ENCODE measurements at places on chromosomes 7 and 10.

DNA sequence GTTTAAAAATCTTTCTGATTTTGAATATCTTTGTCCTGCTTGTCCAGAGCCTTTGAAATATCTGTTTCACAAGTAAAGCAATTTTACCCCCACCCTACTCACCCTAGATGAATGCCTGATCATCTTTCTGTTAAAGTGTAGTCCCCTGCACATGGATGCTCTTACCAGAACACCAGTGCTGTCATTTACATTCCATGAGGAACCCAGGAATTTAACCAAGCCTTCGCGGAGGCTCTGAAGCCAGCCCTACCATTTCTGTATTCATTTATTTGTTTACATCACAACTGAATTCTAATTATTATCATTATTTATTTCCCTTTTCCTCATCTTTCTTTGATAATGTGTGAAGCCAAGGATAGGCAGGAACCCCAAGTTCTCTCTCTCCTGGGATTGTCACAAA lies 167.8 kb upstream of the MYO3A start:
- no peak for DNase-seq

GRCh38 chr7:26356229-26356628 lies 64.6 kb downstream of the SNX10 start:
- DNase-seq, result no peak

GRCh38 chr10:80737209-80737608 lies 199.5 kb downstream of the SH2D4B start:
- DNase-seq, result no peak

- no peak for DNase-seq
Observed at GRCh38 chr7:67597161-67597560, 600.5 kb downstream of the TYW1 start.

- DNase-seq, result peak; percentile 72
Observed at GRCh38 chr7:69814421-69814962, 216.2 kb downstream of the AUTS2 start.

DNA sequence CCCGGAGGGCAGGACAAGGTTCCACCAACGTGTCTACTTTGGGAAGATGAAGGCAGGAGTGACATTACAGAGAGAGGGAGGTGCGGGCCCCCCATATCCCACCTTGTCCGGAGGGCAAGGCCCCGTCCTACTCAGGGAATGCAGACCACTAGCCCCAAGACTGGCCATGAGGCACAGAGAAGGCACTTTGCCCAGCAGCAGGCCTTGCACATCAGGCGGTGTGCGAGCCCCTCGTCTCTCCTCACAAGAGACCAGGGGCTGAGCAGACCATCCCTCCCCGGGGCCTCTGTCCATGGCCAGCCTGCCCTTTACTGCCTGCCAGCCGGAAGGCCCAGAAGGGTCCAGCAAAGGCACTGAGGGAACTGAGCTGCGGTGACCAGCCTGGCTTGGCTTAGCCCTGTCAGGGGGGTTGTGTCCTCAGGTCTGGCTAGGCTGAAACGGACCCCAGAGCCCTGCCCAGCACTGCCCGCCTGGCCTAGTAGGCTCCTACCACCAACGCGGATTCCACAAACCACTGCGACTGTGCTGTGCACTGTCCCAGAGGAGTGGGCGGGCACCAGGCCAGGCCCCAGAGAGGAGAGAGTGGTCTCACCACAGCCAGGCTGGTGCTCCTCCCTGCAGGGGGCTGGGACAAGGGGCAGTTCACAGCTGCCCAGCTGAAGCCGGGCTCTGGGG lies 16.7 kb downstream of the CAMK2B start:
- DNase-seq, result no peak

DNA sequence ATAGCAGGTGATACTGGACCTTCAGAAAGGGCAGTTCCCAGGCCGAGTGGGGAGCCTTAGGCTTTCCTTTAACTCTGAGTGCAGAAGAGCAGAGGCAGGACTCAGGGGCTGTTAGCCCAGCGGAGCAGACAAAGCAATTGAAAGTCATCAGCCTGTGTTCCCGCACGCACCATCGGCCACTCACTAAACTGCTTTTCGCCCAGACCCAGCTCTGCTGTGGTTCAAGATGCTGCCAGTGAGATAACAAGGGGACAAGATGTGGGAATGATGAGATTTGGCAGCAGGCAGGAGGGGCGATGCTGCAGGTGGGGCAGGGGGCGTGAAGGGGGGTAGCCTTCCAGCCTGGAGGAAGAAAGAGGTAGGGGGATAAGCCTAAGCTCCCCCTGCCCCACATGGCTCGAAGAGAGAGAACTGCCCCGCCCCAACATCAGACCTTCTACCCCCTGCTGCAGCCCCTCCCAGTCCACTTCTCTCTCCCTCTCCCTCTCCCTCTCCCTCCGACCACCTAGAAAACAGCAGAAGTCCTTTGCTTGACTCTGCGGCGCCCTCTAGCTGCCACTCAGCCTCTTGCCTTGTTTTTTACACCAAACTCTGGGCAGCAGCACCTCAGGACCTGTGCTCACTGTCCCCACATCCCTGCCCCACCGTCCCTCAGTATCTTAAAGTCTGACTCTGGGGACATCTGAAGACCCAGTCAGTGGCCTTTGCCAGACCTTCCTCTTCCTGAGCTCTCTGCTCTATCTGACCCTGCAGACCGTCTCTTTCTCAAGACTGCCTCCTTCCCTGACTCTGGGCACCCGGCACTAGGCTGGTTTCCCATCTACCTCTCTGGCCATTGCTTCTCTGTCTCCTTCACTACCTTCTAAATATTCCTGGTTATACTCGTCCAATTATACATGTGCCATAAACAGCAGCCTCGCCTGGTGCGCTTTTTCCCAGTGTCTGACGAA lies 110.5 kb downstream of the C10orf105 start:
- peak; percentile 59 for DNase-seq

- no peak for DNase-seq
Observed at GRCh38 chr10:126153711-126154628, 234.3 kb downstream of the ADAM12 start.

DNA sequence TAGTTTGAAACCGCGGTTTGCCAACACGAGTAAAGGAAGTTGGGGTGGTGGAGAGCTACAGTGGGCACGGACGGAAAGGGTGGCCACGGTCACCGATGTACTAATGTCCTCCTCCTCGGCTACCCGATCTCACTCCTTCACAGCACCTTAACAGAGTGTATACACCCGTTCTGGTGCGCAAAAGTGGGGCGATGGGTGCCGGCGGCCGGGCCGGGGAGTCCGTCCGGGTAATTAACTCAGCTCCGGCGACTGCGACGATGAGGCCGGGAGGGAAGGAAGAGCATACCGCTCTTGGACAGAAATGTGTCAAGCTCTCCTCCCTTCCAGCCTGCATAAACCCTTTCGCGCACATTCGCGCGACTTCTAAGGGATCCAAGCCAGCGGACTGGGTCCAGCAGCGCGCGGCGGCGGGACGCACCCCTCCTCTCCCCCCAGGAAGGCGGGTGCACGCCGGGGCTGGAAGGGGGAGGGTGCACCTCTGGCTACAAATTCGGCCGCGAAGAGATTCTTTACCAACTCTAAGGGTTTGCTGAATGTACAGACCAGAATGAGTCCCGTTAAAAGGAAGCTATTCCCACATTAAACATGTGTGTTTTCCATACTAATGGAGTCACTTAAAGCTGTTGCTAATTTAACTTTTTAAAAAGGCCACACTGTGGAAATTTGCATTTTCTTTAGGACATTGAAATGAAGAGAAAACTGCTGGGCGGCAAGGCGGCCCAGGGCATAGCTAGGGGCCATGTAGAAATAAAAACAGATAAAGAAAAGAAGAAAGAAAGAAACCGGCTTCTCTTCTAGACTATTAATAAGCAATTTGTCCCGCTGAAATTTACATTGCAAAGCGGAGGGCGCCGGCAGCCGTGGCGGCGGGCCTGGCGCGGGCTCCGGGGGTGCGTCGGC lies 6.6 kb upstream of the EBF3 start:
- no peak for DNase-seq

- DNase-seq, result no peak
Observed at GRCh38 chr10:58980826-58981415, 195.5 kb upstream of the PHYHIPL start.

GRCh38 chr7:152362128-152362926 lies 73.5 kb downstream of the KMT2C start:
- no peak for DNase-seq

- no peak for DNase-seq
Observed at GRCh38 chr7:103651593-103652377, 205.8 kb upstream of the SLC26A5 start.

DNA sequence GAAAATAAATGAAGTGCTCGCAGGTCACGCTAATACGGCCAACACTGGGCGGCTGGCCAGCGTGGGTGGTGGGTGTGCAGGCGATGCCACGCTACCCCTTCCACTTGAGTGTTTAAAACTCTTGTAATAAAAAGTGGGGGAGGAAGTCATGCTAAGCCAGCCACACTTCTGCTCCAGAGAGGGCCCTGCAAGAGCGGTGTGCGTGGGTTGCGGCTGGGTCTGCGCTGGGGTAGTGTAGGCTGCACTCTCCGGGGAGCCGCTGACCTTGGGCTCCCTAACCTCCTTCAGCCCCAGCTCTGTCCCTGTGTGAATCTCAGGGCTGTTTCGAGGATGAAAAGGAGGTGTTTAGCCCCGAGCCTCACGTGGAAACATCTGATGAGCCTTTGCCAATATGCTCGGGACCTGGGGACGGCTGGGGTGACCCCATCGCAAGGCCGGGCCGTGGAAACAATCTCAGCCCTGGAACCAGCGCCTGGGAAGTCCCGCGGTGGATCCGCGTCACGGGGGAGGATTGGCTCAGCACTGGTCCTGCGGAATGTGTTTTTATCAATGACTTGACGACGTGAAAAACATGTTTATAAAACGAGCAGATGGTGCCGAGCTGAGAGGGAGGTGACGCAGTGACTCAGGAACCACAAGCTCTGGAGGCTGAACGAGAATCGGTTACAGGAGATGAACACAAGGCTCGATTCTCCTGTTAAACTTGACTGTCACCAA lies 278.5 kb downstream of the DNAJB6 start:
- peak; percentile 93 for DNase-seq

DNA sequence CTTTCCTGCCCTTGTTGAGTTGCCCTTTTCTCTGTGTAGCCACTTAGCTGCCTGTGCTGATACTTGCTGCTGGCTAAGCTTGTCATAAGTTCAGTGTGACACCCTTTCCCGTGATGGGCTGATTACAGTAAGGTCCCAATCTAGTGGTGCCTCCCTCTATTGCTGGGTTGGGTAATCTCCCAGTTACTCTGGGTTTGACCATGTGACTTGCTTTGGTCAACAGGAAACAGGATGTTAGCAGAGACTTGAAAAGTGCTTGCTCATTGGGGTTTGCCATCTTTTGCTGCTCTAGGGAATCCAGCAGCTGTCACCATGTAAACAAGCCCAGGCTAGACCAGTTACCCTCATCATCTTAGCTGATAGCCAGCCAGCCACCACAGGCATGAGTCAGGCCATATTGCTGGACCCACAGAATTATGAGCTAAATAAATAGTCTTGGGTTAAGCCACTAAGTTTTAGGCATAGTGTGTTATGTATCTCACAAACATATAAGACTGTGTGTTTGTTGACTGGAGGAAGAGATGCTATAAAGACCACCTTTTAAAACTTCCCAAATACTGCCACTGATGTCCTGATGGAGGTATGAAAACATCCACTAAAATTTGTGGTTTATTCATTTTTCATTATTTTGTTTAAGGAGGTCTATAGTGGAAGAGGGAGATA lies 4.0 kb upstream of the LEP start:
- DNase-seq, result peak; percentile 8

- no peak for DNase-seq
Observed at GRCh38 chr7:12741951-12742575, 54.6 kb downstream of the ARL4A start.

DNA sequence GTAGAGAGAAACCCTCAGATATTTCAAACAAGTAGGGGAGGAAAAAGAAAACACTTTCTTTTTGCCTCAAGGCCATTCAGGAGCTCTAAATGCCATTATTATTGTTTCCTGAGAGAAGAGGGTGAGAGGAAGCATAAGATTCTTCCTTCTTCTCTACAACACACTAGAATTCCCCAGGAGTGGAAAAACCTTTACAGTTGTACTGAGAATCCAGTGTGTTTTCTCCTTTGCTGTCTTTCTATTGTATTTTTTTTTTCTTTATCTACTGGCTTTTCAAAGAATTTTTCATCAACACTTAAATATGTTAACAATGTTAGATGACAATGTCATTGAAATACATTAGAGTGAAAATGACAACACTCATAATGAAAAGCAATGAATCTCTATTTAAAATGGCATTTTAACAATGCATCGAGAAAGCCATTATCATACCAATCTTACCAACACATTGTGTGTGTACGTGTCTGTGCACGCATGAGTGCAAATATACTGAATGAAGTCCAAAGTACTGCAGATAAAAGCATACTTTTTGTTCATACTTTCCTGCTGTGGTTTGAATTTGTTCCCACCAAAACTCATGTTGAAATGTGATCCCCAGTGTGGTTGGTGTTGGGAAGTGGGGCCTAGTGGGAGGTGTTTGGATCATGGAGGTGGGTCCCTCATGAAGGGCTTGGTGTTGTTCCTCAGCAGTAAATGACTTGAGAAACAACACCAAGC lies 24.2 kb upstream of the MACC1 start:
- no peak for DNase-seq

DNA sequence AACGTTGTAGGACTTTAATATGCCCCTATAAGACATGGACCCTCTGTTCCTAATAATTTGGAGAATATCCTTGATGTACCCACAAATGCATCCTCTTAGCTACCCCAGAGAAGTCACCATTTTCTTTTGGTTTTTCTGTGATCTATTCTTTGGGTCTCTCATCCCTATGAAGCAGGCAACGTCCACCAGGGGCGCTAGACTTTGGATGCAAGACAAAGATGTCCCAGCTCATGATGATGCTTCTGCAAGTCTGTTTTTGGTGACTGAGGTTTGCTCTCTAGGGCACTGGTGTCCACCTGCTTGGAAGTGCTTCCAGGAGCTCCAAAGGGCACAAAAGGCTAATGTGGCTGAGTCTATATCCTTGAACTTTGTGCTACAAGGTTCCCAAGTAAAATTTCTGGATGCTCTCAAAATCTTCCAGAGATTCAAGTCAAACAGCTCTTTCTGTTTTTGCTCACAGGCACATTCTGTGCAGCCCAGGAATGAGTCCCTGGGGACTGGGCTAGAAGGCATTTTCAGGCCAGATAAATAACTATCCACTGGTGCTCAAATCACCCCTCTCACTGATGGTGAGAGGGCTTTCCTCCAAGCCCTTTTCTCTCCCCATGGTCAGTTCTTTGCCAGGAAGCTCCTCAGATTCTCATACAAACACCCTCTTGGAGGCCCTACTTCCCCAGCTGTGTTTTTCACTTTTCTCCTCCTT lies 166.4 kb downstream of the C7orf25 start:
- DNase-seq, result no peak

DNA sequence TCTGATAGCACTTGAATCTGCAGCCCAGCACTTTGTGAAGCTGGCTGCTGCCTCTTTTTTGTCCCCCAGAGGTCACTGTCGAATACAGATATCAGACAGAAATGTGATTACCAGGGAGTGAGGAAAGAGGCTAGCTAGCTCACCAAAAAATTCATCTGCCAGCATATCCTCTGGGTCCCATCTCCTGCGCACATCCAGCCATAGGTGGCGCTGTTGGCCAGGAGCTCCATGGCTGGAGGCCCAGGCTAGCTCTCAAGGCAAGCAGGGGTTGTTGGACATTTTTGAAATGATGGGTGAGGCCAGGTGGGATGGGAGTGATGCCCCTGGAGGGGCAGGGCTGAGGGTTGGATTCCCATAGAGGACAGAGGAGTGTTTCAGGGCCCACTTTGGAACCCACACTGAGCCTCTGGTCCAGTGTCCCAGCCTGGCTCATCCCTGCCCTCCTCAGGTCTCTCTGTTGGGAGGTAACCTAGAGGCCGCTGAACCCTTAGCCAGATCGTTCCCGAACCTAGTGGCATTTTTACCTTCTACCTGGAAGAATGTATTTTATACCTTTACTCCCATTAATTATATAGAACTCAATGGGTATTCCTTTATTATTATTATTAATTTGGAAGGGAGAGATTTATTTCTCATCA lies 14.8 kb downstream of the DPCD start:
- DNase-seq, result peak; percentile 92
